ENCODE measurements at places on chromosomes 6 and 20.
A peak's percentile ranks its signal among the peaks of the same experiment; 100 is the strongest.

DNA sequence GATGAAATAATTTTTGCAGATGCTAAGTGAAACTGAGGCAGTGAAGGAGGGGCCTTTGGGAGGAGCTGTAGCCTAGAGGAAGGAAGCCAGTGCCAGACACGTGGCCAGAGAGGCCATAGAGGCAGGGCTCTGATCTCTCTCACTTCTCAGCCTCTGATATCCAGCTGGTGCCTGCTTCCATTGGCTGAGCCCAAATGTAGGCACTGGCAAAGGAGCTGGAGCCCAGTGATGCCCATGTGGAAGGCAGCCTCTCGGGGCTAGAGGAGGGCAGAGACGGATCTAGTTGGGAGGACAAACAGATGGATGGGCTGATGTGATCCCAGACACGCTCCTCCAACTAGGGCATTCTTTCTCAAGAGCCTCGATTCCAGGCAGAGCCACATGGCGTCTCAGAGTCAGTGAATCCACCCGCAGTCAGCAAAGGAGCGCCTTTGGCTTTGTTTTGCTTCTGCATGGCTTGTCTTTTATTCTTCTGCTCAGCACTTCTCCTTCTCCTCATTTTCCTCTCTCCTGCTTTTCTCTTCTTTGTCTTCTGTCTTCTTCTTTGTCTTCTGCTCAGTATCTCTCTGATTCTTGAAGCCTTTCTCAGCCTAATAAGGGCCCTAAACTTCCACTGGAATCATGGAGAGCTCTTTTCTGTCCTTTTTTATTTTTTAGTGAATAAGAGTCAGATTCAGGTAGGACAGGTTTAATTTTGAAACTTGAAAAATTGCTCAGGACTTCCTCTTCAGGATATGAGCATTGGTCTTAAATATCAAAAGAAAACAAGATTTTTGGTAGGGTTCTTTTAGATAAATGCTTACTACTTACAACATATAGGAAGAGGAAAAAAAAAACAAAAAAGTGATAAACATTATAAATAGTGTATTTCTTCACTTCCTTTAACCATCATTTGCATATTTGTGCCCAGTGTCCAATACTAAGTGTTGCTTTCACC, 41.8 kb downstream of the CYP24A1 start:
- peak; percentile 10 for DNase-seq

DNA sequence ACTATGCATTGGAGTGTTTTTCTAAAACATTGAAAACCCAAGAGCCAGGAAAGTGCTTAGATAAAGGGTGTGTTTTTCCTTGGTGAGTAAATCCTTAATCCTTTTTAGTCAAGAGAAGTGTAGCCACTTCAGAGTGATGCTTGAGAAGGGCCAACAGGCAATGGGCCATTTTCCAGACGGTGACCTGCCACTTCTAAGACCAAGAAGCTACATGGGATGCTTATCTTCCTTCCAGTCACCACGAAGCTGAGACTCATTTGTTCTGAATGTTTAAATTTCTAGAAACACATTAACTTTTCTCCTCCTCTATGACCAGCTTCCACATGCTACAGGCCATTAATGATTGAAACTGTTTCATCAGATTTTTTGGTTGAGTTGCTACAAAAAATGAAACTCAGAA, 34.4 kb upstream of the NHSL1 start:
- peak; percentile 89 for DNase-seq

DNA sequence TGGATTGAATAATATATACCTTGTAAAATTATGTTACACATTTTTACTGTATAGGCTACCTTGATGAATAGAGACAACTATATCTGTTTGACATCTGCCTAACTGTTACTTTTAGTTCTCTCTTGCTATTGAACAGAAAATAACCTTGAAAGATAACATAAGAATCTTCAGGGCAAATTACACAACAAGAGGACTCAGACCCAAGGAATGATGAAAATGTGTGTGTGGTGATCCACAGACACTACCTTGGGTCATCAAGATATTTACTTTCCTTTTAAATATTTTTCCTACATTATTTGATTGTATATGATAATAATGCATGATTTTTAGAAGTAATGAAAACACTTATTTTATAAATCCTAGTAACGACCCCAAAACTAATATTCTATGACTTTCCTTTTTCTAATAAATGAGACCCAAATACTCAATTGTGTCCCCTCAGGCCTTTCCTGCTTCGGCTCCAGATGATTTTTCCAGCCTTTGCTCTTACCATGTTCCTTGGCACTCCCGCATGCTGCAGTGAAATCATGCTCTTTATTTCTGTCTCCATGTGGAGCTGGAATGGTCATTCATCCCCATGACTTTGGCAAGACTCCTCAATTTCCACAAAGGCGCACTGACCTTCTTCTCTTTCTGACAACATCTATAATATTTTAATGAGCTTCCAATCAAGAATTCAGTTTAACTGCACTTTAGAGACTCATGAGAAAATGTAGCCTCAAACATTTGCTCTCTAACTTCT, 187.6 kb downstream of the EPM2A start:
- DNase-seq, result no peak

GRCh38 chr6:3290149-3290930, 31.6 kb downstream of the PSMG4 start:
- DNase-seq, result no peak

GRCh38 chr20:50817776-50818172, 22.9 kb downstream of the BCAS4 start:
- DNase-seq, result no peak

DNA sequence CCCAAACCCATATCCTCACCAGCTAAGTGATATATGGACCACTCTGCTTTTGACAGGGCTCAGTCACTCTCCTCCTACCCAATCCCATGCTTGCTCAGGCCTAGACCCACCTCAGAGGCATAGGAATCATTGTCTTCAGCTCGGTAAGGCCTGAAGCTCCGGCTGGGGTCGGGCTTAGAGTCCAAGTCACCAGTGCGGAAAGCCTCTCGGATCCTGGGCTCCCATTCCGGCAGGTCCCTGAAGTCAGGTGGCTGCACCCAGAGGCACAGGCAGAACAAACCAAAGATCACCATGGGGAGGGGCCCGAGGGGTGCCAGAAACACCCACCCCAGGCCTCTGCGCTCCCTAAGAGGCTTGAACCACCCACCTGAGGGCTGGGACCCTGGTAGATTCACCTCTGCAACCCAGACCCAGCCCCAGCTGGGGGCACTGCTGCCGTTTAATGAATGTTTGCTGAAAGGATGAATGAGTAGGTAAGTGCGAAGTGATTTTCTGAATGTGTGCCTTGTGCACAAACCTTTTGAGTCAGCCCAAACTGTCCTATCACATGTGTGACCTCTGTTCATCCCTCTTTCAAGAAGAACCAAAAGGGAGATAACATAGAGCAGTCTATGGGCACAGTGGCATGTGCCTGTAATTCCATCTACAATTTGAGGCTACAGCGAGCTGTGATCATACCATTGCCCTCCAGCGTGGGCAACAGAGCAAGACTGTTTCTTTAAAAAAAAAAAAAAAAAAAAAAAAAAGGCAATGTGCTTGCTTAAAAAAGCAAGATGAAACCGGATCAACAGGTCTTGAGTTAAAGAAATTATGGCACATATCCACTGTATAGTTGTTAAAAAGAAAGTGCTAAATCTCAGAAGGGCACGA, 39.3 kb upstream of the DSN1 start:
- no peak for DNase-seq

- DNase-seq, result peak; percentile 90
Observed at GRCh38 chr20:1466211-1467081, at the start of gene NSFL1C. TSS of gene NSFL1C (minus strand) at chr20:1466849. CDS start at chr20:1466824, 25 bp downstream.

GRCh38 chr6:10598084-10598960, 77.2 kb downstream of the GCNT2 start:
- no peak for DNase-seq

DNA sequence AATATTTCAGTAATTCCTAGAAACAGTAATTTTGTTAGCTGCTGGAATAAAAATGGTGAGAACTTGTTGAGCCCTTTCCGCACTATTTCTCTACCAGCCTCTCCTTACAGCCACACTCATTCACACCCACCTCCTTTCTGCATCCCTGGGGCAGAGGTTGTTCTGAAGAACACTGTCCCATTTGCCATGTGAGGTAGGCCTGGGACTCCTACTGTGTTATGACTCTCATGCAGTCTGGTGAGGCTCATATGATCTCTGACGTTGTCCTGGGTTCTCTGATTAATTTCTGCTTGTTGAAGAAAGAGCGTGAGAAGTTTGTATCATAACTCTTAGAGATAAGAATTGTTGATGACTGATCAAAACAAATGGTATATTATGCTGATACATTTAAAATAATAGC, 4.1 kb upstream of the KCNQ5 start:
- DNase-seq, result no peak

DNA sequence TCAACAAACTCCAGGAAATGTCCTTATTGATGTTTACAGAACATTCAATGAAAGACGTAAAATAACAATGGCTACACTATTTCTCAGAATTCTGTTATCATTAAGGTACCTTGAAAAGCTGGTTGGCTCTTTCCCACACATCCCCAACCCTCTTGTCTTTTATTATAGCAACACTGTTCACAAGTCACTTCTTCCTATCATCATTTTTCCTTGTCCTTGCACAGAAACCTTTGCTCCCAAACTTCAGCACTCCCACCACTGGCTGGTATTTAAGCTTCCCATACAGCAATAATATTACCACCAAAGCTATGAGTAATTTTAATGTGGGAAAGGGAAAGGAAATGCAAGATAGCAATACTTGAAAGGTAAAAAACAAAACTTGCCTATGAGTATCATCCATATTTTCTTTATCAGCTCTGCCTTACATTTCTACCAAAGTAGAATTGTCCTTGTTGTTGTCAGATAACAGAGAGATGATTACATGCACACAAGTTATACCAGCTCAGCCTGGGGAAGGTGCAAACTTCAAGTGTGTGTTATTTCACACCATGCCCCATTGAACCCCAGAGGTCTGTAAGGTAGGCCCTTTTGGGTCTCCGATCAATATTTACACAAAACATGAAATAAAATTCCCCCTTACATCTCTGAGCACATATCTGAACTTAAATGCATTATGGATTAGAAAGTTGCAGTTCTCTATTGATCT, 32.2 kb downstream of the ARHGAP18 start:
- DNase-seq, result no peak

DNA sequence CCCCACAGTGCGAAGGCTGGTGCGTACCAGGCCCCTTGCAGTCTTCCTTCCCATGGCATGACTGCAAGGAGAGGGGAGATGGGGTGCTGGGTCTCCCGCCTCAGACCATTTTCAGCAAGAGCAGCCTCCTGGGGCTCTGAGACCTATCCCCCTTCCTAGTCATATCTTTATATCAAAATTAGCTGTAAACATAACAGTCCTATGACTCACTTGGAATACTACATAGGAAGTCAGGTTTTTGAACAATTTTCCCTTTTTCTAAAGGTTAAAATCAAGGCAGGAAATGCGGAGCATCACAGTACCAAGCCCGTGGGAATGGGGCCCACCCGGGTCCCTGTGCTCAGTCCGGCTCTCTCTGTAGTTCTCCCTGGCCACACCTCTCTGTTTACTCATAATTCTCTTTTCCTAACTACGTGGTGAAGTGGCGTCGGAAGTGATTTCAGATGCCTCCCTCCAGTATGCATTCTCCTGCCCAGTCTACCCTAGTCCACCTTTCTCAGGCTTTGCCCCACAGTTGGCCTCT, 109.8 kb upstream of the TMEM170B start:
- no peak for DNase-seq

- DNase-seq, result no peak
Observed at GRCh38 chr6:33428966-33429749, 9.3 kb downstream of the SYNGAP1 start.

DNA sequence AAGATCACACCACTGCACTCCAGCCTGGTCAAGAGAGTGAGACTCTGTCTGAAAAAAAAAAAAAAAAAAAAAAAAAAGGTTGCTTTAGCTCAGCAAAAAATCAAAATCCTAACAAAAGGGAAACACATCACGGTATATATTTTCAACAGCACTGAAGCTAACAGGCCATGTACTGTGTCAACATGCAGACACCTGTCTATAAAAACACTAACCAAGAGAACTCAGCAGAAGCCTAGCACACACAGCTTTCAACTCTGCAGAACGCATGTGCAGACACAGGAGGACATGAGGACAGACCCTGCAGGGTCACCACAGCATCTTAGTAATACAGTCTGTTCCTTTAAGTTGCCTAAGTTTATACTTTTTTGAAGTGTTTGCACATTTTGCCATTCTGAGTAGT, 13.5 kb downstream of the NINL start:
- DNase-seq, result no peak

GRCh38 chr6:131838051-131838450, 30.2 kb downstream of the ENPP1 start:
- DNase-seq, result no peak

- no peak for DNase-seq
Observed at GRCh38 chr6:22600059-22600458, 30.7 kb downstream of the HDGFL1 start.

- no peak for DNase-seq
Observed at GRCh38 chr6:134307075-134307474, 10.8 kb downstream of the SGK1 start.

DNA sequence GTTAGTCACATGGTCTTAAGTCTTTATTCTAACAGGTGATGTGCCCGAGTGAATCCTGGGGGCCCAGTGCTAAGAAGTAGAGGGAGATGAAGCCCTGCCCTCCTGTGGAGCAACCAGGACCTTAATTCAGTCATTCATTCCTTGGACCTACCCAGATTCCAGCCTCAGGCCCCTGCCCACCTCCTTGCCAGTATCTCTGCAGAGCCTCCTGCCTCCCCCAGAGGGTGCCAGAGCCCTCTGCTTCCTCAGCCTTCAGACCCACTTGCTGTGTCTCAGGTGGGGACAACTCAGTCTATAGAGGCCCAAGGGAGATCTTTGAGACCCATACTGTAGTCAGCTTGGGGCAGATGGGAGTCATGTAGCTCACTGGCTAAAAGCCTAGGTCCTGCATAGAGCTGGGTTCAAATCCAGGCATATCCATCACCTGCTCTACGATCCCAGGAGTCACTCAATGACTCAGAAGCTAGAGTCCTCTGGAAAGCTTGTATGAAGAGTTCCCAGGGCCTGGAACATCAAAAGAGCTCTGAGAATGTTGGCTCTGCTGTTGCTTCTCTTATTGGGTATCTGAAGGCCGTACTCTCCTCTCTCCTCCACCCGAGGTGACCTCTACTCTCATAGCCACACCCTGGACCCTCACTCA, 3.9 kb upstream of the SIGLEC1 start:
- peak; percentile 41 for DNase-seq

- no peak for DNase-seq
Observed at GRCh38 chr6:45591306-45591705, 213.6 kb upstream of the SUPT3H start.

- no peak for DNase-seq
Observed at GRCh38 chr20:5656126-5656525, 94.1 kb upstream of the SHLD1 start.

GRCh38 chr20:38372806-38373205, 26.5 kb downstream of the LBP start:
- DNase-seq, result no peak

GRCh38 chr20:62336775-62337557, 30.1 kb downstream of the LAMA5 start:
- no peak for DNase-seq

Data from NCI-H524 (cell line).